ENCODE measurements at places on chromosomes 12 and 14.

DNA sequence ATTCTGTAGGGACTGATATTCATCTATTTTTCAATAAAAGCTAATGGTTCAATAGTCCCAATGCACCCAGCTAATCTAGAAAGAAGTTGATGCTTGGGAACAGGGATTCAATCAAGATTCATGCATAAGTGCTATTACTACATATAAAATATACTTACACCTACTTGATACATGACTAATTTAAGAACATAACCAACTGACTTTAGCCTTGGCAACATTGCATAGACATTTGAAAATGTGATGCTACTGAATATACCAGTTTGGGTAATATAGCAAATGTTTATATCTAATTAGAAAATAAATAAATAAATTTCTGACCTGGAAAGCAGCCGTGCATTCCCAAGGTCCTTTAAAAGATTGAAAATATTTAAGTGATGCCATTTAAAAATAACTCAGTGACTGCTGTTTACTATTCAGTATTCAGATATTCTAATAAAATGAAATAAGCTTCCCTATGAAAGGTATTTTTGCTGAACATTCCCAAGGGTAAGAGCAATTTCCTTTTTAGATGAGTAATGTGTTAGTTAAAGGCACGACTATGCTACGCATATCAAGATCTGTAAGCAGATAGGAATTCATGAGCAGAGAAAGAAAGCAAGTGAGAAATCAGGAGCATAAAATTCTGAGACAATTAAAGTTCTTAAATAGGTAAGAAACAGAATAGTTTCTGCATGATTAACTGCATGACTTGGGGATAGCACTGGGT is 160.6 kb upstream of the SYT1 start:
- no peak for DNase-seq

GRCh38 chr14:99727096-99727870 is 43.2 kb downstream of the CYP46A1 start:
- DNase-seq, result no peak

DNA sequence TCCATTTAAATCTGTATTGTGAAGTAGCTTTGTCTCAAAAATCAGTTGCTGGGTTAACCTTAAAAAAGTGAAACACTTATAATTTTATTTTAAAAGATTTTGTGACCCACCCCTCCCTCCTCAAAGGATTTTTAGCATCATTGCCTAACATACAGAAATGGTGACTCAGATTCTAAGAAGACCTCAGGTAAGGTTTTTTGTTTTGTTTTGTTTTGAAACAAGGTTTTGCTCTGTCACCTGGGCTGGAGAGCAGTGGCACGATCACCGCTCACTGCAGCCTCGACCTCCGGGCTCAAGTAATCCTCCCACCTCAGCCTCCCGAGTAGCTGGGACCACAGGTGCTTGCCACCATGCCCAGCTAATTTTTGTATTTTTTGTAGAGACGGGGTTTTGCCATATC is 74.2 kb downstream of the GNS start:
- no peak for DNase-seq

- DNase-seq, result peak; percentile 29
These were observed 16.7 kb upstream of the CD163L1 start for GRCh38 chr12:7460375-7461259.

DNA sequence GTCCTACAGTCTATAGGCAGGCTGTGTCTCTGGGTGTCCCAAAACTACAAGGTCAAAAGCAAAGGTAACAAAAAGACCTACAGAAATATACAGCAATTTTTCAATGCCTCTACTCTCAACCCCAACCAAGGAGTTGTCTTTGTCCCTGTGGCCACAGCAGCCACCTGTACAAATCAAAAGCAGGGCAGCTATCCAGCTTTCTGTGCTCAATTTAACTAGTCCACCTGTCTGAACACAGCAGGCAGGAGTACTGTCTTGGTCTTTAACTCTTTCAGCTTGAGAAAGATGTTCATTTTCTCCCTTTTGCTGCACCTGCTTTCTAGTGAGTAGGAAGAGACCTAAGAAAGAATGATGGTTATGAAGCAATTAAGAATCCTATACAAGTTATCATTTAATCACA is 19.7 kb downstream of the GDF11 start:
- DNase-seq, result no peak

All from central memory CD4-positive, alpha-beta T cell (primary cell).